Stimulated activated CD4-positive, alpha-beta T cell treated with anti-CD3 and anti-CD28 coated beads, Interleukin-4, amount 100 ng/mL, for 48 hours (primary cell): ENCODE measurements at places on chromosomes 1 and 21.

- no peak for DNase-seq
Observed at GRCh38 chr1:151165281-151165737, 393 bp downstream of the LYSMD1 start.

DNA sequence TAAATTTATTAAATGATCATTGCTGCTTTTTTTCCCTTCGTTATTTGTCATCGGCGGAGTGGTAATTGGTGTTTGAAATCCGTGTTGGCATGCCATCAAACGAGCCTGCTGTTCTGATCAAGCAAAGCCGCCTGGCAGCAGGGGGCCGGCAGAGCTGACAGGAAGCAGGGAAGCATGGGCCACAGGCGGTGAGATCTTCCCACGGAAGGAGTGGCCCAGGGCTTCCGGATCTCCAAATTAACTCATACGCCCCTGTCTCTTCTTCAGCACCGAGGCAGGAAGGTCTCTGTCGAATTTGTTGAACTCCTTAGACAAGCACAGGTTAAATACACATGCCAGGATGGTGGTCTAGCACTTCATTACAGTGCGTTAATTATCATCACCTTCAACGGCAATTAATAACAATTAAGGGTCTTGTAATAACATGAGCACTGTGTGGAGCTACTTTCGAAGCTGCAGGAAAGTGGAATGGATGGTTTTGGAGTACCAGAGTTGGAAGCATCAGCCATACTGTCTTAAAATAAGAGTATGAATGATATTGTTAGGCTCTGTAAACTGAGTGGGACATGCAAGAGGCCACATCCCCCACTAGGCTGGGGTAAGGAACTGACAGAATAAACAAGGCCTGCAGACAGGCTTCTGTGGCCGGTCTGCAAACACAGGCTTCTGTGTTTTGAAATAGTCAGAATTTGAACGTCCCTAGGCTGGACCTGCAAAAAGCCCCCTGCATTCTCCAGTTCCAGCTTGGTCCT lies 199.4 kb upstream of the DAB1 start:
- no peak for DNase-seq

- no peak for DNase-seq
Observed at GRCh38 chr1:187114792-187115191, 286.0 kb downstream of the PLA2G4A start.

- DNase-seq: no peak
Observed at GRCh38 chr1:236741753-236742152, 53.3 kb upstream of the MTR start.

- DNase-seq: peak; percentile 20
Observed at GRCh38 chr1:8394456-8395321, 76.8 kb downstream of the SLC45A1 start.

DNA sequence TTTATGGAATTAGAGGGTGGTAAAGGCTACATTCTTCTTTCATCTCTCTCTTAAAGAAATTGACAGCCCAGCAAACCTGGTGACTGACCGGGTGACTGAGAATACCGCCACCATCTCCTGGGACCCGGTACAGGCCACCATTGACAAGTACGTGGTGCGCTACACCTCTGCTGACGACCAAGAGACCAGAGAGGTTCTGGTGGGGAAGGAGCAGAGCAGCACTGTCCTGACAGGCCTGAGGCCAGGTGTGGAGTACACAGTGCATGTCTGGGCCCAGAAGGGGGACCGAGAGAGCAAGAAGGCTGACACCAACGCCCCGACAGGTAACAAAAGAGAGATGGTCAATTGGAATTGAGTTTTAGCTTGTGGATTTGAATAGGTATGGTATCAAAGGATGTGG lies 29.7 kb downstream of the TNN start:
- no peak for DNase-seq

- DNase-seq: no peak
Observed at GRCh38 chr1:156367383-156368156, 1.4 kb upstream of the RHBG start.

GRCh38 chr1:21605012-21605715 lies 64.0 kb downstream of the RAP1GAP start:
- DNase-seq: no peak

DNA sequence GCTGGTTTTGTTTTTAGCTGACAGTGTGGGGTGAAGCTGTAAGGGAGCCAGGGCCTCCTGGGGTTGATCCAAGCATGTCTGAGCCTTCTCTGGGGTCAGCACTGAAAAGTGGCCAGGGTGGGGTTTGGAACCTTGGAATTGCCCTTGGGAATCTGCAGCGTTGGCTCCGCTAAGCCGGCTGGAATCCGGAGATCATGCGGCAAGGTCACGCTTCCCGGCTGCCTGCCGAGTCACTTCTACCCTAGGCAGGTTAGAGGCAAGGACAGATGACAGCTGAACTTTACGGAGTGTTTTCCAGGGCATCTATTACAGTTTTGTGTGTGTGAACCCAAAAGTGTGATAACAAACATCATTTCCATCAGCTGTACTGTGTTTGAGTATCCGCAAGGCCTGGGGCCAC lies 17.1 kb downstream of the ABCG1 start:
- no peak for DNase-seq

DNA sequence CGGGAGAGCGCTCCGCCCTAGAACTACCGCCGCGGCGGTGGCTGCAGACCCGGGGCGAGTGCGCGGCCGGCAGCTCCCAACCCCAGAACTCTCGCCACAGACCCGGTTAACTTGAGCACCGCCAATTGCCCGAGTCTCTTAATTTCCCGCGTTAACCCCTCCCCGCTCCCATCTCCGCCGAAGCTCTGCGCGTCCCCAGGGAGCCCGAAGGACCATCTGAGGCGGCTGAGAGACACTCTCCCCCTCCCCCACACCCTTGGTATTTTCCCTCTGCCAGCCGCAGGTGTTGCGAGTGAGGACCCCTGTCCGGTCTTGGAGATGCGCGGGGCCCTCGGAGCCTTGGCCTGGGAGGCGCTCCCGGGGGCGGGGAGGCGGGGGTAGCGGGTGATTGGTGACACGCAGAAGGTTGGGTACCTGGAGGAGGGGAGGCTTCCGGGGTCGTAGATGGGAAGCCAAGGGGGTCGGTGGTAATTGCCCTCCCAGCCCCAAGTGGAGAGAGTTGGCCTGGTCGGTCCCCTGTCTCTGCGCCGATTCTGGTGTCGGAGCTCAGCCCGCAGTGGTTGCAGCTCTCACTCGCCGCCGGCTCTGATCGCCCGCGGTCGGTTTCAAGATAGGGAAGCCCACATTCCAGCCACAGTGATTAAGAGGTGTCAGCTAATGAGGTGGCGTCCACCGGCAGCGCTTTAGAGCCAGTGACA lies 858 bp upstream of the SUSD4 start:
- no peak for DNase-seq

DNA sequence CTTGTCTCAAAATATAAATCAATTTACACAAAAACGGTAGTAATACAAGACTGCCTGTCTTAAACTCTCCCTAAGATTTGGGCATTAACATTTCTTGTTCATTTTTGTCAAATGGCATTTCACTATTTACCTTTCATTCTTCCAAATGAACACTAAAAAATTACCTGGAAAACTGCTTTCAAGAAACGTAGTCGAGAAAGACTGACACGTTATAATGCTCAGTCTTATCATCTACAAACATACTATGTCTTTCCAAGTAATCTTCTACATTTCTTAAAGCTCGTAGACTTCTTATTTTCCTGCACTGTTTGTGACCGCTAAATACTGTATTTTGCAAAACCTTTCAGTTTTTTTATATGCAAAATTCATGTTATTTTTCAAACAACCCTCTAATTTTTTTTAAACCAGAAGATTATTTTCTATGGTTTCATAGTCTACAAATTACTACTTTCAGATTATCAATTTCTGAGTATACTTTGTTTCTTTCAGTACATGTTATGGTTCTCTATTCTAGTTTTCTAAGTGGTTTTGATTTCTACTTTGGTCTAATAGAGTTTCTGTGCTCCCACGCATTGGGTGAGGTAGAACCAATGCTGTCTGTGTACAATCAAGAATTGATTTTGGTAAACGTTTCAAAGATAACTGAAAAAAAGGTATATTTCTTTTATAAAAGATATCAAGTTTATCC lies 336.4 kb downstream of the SMYD3 start:
- DNase-seq: no peak

- DNase-seq: no peak
Observed at GRCh38 chr1:216310776-216311175, 112.5 kb downstream of the USH2A start.

DNA sequence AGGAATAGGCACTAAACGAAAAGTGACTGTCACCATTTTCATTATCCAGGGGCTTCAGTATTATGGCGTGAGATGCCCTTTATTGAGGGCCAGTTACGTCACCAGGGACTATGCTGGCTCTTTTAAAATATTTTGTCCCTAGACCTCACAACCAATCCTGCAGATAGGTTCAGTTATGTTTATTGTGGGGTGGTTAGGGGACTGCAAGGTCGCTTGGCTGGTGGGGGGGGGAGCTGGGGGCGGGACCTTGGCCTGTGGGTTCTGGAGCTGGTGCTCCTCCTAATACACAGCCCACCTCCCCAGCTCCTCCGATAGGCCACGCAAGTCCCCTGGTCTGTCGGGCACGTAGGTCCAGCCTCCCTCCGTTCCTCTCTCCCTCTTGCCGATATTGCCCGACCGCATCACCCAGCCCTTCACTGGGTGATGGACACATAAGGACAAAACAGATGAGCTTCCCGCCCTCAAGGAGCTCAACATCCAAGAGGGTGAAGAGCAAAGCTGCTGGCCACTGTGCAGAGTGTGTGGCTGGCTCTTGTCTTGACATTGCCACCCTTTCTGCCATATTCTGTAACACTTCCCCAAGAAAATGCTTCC lies 271.8 kb downstream of the MATN1 start:
- DNase-seq: no peak

- no peak for DNase-seq
Observed at GRCh38 chr1:27536010-27536757, 46.2 kb upstream of the WASF2 start.

GRCh38 chr21:41571938-41572510 lies 64.1 kb upstream of the TMPRSS2 start:
- no peak for DNase-seq

DNA sequence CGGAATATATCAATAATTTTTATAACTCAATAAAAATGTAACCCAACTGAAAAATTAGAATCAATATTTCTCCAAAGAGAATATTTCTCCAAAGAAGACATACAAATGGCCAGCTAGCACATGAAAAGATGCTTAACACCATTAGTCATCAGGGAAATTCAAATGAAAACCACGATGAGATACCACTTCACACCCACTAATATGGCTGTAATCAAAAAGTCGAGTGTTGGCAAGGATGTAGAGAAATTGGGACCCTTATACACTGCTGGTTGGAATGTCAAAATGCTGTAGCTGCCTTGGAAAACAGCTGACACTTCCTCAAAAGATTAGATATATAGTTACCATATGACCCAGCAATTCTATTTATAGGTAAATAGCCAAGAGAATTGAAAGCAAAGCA lies 133.0 kb downstream of the GPR52 start:
- no peak for DNase-seq

DNA sequence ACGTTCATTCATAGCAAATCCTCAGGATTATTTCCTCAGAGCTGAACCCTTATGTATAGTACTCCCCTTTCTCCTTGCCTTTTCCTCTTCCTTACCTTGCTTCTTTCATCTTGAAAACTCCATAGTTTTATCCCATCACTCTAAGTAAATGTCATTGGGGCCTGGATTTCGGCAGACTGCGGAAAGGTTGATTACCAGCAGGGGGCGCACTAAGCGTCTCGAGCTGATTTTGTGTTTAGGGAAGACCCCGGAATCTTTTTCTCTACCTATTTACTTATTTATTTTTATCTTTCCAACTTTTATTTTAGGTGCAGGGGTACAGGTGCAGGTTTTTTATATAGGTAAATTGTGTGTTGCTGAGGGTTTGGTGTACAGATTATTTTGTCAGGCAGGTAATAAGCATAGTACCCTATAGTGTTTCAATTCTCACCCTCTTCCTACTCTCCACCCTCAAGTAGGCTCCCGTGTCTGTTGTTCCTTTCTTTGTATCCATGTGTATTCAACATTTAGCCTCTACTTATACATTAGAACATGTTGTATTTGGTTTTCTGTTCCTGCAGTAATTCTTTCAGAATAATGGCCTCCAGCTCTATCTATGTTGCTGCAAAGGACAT lies 11.4 kb upstream of the MTARC1 start:
- DNase-seq: no peak

DNA sequence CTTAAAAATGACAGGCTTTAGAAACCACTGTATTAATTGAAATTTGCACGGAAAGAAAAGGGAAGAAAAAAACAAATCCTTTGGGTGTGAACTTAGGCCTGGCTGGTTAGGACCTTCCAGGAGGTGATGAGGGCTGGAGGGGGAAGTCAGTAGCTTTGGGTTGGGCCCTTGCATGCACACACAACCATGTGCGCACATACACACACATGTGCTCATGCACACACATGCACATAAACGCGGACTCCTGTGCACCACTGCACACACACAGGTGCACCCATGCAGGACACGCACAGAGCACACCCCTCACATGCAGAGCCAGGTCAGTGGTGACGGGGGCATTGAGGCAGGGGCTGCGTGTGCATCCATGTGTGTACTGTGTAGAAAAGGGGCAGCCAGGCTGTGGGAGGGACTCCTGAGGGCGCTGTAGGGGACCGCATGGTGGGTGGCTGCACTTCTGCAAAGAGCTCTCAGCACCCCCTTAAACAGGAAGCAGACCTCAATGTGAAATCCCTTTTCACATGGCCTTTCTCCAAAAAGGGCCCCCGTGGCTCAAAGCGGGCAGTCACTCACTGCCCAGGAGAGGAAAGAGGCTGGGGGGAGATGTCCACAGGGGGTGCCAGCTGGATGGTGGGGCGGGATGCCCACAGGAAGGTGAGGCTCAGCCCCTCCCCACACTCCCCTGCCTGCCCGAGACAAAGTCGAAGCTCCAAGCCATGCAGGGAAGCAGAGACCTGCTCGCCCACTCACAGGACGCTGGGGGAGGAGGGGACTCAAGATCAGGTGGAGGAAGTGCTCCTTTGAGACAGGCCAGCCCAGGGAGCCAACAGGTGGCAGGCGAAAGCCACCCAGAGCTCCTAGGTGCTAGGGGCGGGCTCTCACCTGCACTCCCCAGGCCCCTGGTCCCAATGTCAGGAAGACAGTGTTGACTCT lies 95.2 kb downstream of the ITPKB start:
- no peak for DNase-seq

- DNase-seq: no peak
Observed at GRCh38 chr1:40664167-40664537, 1.3 kb downstream of the RIMS3 start.

- no peak for DNase-seq
Observed at GRCh38 chr21:14900611-14901010, 164.2 kb downstream of the NRIP1 start.

GRCh38 chr1:154454386-154455120 lies 47.5 kb upstream of the TDRD10 start:
- DNase-seq: no peak

DNA sequence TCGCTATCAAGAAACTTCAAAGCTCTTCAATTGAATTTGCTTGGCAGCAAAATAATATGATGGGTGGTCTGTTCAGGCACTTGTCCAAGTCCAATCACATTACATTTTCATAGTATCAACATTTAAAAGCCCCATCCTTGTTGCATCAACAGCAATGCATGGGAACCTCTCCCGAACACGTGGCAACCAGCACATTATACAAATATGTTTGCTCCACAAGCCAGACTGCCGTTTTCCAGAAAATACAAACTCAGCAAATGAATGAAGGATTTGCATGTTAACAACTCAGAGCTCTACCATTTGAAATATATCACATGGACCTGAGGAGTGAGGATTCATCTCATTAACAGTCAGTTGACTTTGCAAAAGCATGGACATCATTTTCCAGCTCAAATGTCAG lies 20.0 kb upstream of the LYPLAL1 start:
- no peak for DNase-seq
